ENCODE measurements at places on chromosomes 3 and 15. TPM values are rescaled to one million over a fixed set of nuclear protein-coding genes. Genes with fewer than 3 reads are reported as not detected.

GRCh38 chr3:122921791-122922651 is 105.5 kb downstream of the SEMA5B start:
- peak; percentile 68 for DNase-seq

GRCh38 chr3:77541203-77541922 is 501.5 kb downstream of the ROBO2 start:
- DNase-seq = no peak

TRPM1 gene
- not detected for total RNA-seq

DNA sequence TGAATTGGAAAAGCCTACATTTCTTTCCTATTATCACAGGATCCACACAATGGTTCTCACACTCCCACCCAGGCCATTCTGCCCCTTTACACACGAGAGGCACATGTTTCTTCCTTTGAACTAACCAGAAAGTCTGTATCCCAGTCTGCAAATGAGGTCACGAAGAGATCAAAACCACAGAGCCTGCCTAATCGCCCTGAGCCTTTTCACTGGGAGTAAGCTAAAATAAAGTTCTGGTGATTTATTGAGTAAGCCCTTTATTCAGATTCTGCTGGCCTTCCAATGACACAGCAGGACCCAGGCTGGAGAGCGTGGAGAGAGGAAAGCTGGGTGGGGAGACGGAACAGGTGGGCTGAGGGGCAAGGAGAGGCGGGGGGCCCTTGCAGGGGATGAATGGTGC is 78.7 kb downstream of the ATP1B3 start:
- no peak for DNase-seq

MORC1 gene
- total RNA-seq = not detected

- DNase-seq = no peak
These were observed 7.1 kb upstream of the TTC14 start for GRCh38 chr3:180594631-180595558.

DNA sequence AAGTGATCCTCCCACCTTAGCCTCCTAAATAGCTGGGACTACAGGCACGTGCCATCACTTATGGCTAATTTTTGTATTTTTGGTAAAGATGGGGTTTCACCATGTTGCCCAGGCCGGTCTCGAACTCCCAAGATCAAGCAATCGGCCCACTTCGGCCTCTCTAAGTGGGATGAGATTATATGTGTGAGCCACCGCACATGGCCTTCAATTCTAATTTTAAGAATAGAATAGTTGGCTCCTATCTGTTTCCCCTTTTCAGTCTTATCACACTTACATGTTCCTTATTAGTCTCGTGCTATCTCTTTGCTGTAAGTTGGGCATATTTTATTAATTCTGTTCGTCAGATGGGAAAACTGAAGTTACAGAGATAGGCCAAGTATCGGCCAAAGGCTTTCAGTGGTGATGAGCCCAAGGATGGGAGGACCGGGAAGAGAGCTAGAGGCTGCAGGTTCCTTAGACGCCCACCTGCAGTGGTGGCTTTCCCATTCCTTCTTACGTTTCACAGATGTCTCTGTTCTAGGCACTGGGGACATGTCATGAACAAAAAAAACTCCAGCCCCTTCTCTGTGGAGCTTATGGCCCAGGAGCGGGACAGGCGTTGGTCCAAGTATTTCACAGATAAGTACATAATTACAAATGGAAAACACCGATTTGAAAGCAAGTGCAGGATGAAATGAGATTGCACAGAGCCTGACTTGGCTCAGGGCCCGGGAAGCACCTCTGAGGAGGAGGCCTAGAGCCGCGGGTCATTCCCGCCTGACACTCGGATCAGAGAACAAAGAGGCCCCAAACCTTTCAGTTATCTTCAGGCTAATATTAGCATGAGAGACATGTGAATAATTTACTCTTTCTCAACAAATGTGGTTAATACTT is 91.1 kb upstream of the KLF13 start:
- no peak for DNase-seq

GRCh38 chr15:100986158-100986896 is 67.2 kb downstream of the LRRK1 start:
- DNase-seq = no peak

GRCh38 chr3:151226088-151226563 is 23.1 kb upstream of the GPR171 start:
- peak; percentile 32 for DNase-seq

GRCh38 chr3:32989171-32989570 is 37.7 kb downstream of the CCR4 start:
- peak; percentile 12 for DNase-seq

DNA sequence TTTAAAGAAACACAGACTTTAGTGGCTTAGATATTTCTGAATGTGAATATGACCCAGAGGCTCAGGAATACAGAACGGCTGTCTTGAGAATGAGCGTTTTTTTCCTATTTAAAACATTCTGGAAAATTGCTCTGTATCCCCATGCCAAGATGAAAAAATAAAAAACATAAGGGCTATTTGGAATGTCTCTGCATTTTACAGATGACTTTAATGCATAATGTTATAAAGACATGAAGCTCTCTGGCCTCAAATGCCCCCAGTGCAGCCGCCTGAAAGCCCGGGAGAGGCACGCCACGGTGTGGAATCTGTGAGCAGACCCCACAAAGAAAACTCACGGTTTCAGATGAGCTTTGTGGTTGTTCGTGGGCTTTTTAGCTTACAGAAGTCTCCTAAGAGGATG is 322.5 kb upstream of the ICE2 start:
- DNase-seq = no peak
